ENCODE measurements at places on chromosomes 7 and 10.

DNA sequence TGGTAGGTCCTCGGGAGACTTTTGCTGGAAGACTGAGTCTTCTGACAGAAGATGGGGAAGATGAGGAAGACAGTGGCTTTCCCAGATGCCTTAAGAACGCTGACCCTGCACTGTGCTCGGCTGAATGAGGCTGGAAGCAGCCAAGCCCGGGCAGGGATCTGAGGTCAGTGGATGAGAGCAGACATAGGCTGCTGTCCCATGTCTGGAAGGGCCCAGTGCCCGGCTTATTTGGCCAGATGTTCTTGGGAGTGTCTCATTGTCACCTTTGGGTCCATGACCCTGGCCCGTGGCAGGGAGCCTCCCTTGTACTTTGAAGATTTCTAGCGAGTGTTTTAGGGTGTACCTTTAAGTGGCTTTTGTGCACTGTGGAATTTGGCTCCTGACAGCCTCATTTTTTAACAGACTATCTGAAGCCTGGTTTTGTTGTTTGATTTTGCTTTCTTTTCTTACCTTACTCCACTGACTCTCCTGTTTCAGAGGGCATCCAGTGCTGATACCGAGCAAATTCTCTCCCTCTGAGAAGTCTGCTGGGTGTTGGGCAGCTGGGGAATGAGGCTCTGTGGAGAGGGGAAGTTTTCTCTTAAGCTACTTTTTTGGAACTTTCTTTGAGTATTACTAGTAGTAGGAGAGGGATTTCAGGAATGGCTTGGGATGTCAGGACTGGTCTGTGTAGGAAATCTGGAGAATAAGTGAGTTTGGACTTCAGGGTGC lies 61.4 kb downstream of the CREB5 start:
- DNase-seq: no peak

- DNase-seq: no peak
Observed at GRCh38 chr10:30500963-30501504, 67.0 kb downstream of the MAP3K8 start.

GRCh38 chr10:5644930-5645329 lies 21.5 kb downstream of the ASB13 start:
- DNase-seq: no peak

GRCh38 chr7:151003572-151003971 lies 12.8 kb downstream of the NOS3 start:
- no peak for DNase-seq

GRCh38 chr7:80937336-80937735 lies 18.5 kb upstream of the SEMA3C start:
- DNase-seq: no peak

DNA sequence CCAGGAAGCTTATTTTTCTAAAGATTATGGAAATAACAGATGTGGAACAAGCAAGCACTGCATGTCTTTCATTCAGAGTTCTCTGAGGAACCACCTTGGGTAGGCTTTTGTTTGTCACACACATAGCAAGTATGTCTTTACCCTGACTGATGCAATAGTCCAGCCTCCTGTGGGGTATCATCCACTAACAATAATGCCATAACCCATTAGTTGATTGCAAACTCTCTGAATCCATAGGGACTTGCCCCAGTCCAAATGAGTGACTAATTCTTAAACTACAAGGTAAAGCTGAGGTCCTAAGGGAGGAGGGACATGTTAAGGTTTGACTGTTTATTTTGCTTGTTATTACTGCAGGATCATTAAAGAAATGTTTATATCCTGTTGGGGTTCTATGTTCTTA lies 151.4 kb upstream of the PRPS1L1 start:
- peak; percentile 5 for DNase-seq

- no peak for DNase-seq
Observed at GRCh38 chr10:128180843-128181242, 54.6 kb upstream of the MKI67 start.

DNA sequence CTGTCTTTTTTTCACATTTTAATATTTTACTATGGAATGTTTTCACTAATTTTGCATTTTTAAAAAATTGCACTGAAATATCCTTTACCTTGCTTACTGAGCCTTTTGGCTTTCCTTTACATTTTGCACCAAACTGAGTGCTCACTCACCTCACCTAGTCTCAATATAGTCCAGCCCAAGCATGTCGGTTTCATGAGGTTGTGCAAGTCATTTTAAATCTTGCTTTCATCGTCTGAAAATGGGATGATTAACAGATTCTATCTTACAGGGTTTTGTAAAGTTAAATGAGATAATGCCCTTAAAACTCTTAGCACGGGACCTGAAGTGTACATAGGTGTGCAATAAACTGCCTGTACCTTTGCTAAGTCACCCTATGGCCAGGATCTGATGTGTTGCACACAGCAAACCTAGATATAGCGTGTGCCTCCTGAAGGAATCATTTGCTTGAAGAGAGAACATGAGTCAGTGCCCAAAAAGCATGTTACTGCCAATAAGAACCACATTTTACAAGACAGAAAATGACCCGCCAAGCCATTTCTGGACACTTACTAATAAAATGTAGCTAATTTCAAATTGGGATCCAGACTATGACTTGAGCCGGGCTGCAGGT lies 199.8 kb downstream of the JCAD start:
- DNase-seq: no peak

DNA sequence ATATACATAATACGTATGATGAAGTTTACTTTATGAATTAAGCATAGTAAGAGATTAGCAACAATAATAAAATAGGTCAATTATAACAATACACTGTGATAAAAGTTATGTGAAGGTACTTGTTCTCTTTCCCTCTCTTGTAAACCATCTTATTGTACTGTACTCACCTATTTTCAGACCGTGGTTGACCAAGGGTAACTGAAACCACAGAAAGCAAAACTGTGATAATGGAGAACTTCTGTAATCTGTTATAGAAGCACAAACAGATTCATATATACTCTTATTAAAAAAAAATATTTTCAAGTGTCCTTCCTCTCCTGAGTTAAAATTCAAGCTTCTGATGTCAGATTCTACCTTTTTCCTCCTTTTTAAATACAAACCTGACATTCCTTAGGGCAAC lies 1247.8 kb upstream of the SORCS1 start:
- DNase-seq: no peak

- DNase-seq: no peak
Observed at GRCh38 chr7:35817181-35817580, 16.3 kb downstream of the SEPTIN7 start.

- DNase-seq: no peak
Observed at GRCh38 chr10:122207596-122207995, 63.5 kb upstream of the BTBD16 start.

DNA sequence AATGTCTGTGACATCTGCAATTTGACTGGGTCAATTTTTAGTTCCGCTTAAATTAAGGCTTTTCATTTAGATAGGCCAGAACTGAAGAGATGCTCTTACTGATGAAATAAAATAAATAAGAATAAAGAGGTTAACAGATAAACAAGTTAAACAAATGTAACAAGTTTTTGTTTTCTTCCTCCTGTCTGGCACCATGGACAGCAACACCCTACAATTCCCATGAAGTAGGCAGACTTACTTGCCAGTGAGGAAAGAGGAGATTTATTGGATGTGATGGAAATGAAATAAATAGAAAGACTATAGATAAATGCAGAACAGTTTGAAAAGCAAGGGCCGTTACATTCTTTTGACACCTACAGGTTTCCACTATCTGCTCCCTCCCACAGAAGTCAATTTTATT lies 118.5 kb downstream of the AMPH start:
- DNase-seq: no peak

DNA sequence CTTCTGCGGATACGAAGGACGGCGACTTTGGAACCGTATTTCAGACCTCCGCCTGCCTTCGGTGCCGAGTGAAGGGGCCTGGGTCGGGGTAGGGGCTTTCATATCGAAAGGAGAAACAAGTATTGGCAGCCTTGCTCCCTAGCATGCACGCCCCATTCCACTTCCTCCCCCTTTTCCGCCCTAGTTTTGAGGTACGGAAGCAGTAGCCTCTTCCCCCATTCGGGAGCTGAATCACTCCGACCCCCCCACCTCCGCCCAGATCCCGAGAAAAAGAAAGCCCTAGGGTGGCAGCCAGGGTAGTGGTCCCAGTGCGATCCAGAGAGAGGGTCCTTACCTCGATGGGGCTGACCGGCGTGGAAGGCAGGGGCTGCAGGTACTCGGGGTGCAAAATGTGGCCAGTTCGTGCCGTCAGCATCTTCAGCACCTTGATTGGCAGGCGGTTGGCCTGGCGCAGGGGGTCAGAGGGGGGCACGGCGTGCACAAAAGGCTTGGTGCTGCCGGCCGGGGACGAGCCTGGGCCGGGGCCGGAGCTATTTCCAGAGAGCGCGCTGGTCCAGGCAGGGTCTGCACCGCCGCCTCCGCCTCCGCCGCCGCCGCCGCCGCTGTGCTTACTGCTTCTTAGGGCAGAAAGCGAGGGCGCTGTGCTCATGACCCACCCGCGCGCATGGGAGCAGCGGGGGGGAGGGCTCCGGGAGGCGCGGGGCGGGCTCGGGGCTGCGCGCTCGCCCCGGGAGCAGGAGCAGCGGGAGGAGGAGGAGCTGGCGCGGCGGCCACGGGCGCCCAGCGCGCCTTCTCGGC lies 594 bp downstream of the ZNF503 start:
- DNase-seq: peak; percentile 40

GRCh38 chr10:88505680-88506215 lies 77.4 kb downstream of the RNLS start:
- DNase-seq: no peak

GRCh38 chr10:28125701-28126100 lies 126.8 kb upstream of the ODAD2 start:
- no peak for DNase-seq

DNA sequence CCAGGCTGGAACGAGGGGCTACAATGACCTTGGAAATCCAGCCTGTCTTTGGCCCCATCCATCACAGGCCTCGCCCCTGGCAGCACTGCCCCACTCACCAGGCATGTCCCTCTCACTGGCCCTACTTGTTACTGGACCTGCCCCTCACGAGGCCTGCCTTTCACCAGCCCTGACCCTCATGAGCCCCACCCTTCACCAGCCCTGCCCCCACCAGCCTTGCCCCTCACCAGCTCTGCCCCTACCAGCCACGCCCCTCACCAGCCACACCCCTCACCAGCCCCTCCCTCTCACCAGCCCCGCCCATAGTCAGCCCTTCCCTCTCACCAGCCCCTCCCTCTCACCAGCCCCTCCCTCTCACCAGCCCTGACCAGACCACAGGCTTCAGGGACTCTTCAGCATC lies 57.8 kb downstream of the COL26A1 start:
- DNase-seq: no peak

- DNase-seq: no peak
Observed at GRCh38 chr10:102264371-102264770, 19.0 kb downstream of the GBF1 start.

- no peak for DNase-seq
Observed at GRCh38 chr7:54946271-54946670, 72.5 kb upstream of the EGFR start.

DNA sequence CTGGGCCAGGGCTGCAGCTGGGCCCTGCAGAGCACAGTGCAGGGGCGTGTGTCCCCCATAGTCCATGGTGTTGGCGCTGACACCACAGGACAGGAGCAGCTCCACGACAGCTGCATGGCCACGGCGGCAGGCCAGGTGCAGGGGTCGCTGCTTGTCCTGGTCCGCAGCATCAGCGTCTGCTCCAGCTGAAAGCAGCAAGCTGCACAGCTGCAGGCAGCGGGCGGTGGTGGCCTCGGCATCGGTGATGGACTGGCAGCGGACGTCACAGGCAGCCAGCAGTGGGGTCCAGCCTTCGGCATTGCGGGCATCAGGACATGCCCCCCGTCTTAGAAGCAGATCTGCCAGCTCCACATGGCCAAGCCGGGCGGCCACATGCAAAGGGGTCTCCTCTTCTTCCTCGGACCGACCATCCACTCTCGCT lies 6.0 kb downstream of the ASB10 start:
- DNase-seq: no peak

- DNase-seq: peak; percentile 20
Observed at GRCh38 chr7:31192986-31193385, 140.9 kb downstream of the ADCYAP1R1 start.

DNA sequence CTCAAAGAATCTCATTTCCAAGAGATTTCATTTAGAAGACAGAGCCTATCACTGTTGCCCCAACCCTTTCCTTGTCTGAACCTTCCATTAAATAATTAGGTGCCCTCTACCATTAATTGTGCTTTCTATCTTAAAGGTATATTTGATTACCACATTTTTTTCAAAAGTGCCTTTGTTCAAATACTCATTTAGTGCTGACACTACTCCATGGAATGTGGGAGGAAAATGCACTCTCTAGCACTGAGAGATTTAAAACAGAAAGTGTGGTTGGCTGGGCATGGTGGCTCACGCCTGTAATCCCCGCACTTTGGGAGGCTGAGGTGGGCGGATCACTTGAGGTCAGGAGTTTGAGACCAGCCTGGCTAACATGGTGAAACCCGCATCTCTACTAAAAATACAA lies 119.8 kb downstream of the CACNA2D1 start:
- no peak for DNase-seq

GRCh38 chr7:158957510-158957906 lies 101.2 kb downstream of the DYNC2I1 start:
- no peak for DNase-seq

- no peak for DNase-seq
Observed at GRCh38 chr7:6475433-6476186, 27.9 kb upstream of the DAGLB start.

- no peak for DNase-seq
Observed at GRCh38 chr7:129830949-129831348, 121.8 kb downstream of the UBE2H start.

DNA sequence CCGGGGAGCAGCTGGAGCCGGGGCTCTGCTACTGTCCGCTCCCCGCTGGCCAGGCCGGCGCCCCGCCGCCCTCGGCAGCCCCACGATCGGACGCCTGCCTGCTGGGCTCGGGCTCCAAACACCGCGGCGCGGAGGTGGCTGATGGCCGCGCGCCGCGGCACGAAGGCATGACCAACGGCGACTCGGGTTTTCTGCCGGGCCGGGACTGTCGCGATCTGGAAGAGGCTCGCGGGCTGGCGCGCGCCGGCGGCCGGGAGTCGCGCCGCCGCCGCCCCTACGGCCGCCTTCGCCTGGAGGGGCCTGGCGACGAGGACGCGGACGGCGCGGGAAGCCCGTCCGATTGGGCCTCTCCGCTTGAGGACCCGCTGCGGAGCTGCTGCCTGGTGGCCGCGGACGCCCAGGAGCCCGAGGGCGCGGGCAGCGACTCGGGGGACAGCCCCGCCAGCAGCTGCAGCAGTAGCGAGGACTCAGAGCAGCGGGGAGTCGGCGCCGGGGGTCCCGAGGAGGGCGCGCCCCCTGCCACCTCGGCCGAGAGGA lies 570 bp downstream of the TBC1D12 start:
- peak; percentile 62 for DNase-seq

DNA sequence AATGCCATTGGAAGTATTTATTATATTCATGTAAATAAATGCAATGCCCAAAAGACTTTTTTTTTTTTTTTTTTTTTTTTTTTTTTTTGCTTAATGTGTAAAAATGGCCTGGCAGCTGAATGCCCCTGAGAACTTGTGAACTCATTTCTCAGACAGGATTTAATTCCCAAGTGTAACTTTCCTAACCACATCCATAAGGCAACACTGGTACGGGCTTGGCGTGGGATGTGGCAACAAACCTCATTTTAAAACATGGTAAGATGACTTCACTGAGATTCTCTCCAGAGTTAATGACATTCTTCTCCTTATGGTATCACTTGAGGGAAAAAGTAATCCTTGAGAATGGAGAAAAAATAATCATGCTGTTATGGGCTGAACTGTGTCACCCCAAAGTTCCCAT lies 150.4 kb downstream of the DGKI start:
- no peak for DNase-seq

GRCh38 chr10:44913350-44914081 lies 2.4 kb downstream of the TMEM72 start:
- DNase-seq: no peak
